ENCODE measurements at places on chromosomes 12 and 14.

- DNase-seq: no peak
Observed at GRCh38 chr12:92762773-92763172, 60.0 kb downstream of the PLEKHG7 start.

DNA sequence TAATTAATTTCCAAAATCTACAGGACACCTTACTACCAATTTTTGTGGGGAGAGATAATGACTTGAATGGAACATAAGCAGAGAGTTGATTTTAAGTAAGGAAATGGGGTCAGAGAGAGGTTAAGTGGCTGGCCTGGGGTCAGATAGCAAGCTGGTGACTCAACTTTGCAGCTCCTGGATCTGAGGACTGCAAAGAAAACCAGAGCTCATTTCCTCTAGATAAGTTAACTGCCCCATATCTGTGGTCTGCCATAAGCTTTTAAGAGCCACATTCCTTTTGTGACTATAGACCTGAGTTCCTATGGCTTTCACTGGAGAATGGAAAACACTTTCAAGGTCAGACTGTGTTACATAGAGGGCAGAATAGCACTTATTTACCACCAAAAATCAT, 201.2 kb upstream of the PRICKLE1 start:
- no peak for DNase-seq

GRCh38 chr12:113826805-113827538, 139.2 kb downstream of the RBM19 start:
- no peak for DNase-seq

GRCh38 chr14:104545151-104545941, 34.2 kb upstream of the C14orf180 start:
- no peak for DNase-seq

- no peak for DNase-seq
Observed at GRCh38 chr12:97148941-97149559, 242.0 kb downstream of the NEDD1 start.

- no peak for DNase-seq
Observed at GRCh38 chr12:101700299-101700820, 2.9 kb downstream of the CHPT1 start.

DNA sequence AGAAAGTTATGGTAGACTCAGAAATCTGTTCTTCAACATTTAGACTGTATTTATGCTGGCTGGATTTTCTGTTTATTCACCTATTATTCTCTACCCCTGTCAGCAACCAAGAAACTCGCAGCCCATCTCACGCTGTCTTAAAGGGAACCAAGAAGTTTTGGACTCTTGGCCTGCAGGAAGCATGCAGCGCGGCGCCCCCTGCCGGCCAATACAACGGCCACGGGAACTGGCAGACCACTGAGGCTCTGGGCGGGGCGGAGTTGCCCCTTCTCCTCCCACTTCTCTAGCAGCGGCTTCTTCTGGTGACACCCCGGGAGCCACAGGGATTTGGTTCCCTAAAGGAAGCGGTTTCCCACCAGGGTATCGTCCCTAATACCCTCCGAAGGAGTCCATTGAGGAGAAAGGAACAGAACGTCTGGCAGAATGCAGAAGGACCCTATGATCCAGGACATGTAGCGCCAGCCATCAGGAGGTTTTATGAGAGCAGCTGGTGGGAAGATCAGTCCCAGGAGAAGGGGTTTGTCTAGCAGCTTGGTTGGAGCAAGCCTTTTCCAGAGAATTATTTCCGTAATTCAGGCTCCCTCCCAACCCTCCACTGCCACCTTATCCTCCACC, 21.0 kb upstream of the RNASE2 start:
- no peak for DNase-seq

DNA sequence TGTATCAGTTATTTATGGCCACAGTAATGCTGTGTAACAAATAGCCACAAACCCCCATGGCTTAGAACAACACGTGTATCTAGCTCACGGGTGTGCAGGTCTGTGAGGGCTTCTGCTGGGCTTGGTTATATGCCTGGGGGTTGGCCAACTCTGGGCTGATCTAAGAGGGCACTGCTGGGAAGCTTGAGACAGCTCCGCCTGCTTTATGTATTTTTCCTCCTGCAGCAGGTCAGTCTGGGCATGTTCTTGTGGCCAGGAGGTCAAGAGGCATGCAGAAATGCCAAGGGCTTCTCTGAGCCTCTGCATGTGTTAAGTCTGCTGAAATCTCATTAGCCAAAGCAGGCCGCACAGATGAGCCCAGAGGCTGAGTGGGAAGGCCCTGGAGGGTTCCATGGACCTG, 105.8 kb downstream of the ZNF664 start:
- DNase-seq: no peak

- no peak for DNase-seq
Observed at GRCh38 chr14:32846821-32847365, 91.8 kb upstream of the NPAS3 start.

GRCh38 chr12:91144053-91144452, 32.8 kb upstream of the LUM start:
- no peak for DNase-seq

GRCh38 chr14:72917094-72917802, 9.0 kb upstream of the DCAF4 start:
- DNase-seq: no peak

DNA sequence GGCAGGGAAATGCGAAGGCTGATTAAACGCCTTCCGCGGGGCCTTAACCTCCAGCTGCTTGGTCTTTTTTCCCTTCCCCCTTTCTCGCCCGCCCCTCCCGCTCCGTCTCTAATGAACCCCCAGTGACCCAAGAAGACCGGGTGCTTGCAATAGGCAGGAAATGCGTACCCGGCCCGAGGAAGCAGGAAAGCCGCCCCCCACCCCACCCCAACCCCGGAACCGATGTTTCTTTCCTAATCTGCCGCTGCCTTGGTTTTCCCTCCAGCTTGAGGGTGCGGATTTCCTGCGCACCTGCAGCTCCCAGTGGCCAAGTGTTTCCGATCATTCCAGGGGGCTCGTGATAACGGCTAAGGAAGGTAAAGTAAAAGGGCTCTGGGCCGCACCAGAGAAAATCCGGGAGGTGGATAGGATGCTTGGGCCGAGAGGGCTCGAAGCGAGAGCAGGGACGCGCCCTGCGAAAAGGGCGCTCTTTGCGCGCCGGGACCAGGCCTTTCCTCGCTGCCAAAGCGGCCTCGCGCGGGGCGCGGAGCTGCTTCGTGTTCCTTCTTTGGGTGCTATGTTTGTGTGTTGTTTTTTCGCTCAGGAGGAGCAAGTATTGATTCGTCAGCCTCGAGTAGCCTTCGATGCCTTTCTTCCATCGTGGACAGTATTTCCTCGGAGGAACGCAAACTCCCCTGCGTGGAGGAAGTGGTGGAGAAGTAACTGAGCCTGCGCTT, 983 bp downstream of the MYF6 start:
- no peak for DNase-seq

DNA sequence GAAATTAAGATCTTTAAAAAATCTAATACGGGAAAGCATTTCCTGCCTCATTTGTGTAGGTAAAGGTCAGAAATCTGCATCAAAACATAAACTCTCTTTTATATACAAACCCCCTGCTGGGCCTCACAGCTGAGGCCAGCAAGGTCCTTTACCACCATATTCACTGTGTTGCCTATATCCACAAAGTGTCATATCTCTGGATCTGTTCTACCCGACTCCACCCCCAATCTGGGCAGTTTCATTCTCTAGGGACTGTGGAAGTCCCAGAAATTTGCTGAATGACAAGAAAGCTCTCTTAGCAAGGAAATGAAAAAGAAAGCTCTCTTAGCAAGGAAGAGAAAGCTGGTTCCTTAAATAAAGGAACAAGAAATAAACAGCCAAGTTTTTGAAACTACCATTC, 301.7 kb downstream of the KCNH5 start:
- no peak for DNase-seq

- DNase-seq: peak; percentile 32
Observed at GRCh38 chr14:65658202-65658601, 245.7 kb downstream of the FUT8 start.

- DNase-seq: no peak
Observed at GRCh38 chr14:99320621-99321235, 48.7 kb upstream of the BCL11B start.

DNA sequence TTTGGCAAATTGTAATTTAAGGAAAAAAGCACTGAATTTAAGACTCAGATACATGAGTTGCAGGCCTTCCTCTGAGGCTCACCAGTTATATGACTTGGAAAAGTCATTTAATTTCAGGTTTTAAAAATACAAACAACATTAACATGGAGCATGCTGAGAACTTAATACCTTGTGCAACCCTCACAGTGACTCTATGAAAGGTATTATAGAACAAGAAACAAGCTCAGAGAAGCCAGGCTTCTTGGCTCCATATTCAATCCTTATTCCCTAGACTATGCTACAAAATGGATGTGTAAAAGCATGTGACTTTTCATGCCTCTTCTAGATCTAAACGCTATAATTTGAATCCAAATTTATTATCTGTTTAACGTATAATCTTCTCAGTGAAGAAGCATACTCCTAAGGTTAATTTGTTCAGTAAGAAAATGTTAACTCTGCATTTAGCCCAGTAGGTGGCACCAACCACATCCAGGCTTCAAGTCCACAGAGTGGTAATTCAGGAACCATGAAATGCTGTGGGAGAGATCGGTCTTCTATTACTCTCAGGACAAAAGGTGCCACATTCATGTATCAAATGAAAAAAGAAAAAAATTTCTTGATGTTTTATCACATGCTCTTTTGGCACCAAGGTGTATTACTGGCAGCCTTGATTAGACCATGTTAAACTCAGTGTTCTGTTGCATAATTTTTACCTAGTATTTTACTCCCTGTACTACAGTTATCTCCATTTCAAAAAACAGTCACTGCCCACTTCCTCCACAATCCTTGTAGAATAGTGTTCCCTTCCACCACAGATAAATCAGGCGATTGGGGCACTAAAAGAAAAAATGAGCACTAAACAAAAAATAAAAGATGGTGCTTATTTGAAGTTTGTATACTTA, 9.3 kb downstream of the CCDC196 start:
- DNase-seq: no peak

GRCh38 chr14:91453744-91454143, 36.1 kb upstream of the CCDC88C start:
- DNase-seq: no peak

DNA sequence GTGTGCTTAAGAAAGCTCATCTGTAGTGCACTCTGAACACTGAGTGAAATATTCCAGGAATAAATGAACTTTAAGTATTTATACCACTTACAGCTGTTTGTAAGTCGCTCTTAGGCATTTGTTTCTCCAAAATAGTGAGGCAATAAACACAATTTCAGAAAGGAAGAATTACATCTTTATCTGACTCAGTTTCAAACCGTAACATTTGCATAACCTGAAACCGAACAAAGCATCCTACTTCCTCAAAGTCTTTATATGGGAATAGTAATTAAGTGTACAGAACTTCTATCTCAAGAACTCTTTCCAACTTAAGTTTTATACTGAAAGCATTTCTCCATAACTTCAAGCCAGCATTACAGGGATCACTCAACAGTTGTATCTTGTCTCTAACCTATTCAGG, 58.4 kb downstream of the SOX5 start:
- no peak for DNase-seq
